HFFc6 (cell line): ENCODE measurements at places on chromosomes 16 and 17.

DNA sequence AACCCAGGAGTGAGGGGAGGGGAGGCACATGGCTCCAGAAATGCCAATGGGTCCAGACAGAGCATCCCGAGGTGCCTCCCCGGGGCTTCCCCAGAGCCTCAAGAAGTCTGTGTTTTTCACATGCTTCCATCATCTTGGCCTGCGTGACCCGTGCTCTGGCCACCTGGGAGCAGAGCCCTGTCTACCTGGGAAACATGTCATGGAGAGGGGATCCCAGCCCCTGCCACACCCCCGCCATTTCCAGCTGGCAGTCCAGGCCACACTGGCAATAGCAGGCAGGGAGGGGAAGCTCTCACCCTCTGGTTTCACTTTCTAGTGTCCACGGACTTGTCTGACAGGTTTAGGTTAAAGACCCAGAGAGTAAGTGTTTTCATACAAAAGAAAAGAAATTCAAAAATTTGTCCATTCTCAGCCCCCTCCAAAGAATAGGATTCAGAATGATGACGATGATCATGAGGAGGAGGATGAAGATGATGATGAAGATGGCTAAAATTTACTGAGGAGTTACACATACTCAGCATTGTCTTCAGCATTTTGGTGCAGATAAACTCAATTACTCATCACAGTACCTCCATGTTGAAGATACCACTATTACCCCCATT is 9.0 kb downstream of the SMIM5 start:
- DNase-seq: no peak
- H3K27ac ChIP-seq: no peak overlapping the region
- no peak overlapping the region for H3K4me3 ChIP-seq
- H3K4me1 ChIP-seq: no peaks in the 10 kb centered on the region
- H3K36me3 ChIP-seq: no peaks in the 10 kb centered on the region
- H3K27me3 ChIP-seq: peaks cover 2% of the 10 kb centered on the region; the same call in 1 of the 2 replicates

- H3K4me1 ChIP-seq: peaks cover 26% of the 10 kb centered on the region
- H3K4me3 ChIP-seq: no peak overlapping the region
- H3K27ac ChIP-seq: no peak overlapping the region
- DNase-seq: no peak
These were observed 2.0 kb downstream of the ZDHHC1 start for GRCh38 chr16:67413978-67414911.

DNA sequence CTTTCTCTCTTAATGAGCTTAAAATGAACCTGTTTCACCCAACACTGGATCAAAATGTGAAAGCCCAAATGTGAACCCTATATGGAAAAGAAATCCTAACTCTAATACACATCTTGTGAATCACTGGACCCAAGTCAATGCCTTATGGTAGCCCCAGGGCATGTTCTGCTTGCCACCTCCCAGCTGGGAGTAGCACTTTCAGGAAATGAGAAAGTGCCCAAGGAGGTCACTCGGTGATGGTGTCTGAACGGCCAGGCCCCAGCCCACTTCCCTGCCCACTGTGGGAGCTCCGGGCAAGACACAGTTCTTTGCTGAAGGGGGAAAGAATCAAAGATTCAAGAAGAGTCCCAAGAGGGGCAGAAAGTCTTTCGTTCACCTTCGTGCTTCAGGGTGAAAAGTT is 46.1 kb downstream of the GTF3C1 start:
- peaks cover 71% of the 10 kb centered on the region for H3K36me3 ChIP-seq
- H3K27me3 ChIP-seq: no peaks in the 10 kb centered on the region
- no peak overlapping the region for H3K4me3 ChIP-seq
- peaks cover 13% of the 10 kb centered on the region for H3K4me1 ChIP-seq

DNA sequence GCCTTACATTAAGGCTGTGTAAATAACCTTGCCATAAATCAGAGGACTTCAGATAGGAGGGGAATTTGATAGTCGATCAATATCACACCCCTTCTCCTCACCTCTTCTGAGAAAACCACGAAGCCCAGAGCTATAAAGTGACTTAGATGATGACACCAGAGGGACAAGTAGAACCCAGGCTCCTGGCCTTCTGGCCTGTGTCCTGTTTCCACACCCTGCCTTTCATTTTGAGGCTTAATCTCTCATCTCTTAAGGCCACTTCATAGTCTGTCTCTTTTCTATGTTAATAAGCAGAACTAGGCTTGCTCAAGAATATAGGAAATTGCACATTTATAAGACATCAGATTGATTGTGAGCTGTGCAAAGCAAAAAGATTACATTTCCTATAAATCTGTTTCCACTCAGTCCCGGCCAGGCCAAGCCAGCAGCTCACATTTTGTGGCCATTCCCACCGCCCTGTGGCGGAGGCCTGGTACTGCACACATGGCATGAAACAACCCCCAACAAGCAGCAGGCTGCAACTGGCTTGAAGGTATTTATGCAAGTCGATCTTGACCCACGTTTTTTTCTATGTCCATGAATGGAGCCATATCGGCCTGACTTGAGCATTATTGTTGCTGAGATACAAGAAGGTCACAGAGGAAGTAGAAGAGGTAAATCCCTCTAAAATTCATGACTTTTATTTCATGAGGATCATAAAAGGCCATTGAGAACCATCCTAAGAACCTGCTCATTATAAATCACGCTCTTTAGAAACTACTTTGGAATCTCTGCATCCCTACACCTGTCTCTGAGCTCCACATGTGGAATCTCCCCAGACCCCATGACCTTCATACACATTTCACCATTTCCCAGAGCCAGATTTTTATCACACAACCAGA is 93.7 kb downstream of the PMP22 start:
- H3K4me1 ChIP-seq: peaks cover 27% of the 10 kb centered on the region
- DNase-seq: peak; percentile 74
- H3K27ac ChIP-seq: no peak overlapping the region
- no peaks in the 10 kb centered on the region for H3K36me3 ChIP-seq

DNA sequence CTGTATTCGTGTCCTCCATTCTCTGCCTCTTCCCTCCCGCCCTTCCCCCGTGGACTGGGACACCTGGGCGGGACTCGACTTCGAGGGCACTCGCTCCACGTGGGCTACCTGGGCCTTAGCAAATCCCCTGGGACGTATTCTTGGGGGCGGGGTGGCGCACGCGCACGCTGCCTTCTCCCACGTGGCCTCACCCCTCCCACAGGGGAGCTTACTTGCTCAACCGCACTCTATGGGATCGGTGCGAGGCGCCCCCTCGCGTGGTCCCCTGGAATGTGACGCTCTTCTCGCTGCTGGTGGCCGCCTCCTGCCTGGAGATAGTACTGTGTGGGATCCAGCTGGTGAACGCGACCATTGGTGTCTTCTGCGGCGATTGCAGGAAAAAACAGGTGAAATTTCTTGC is 3.5 kb downstream of the VMO1 start:
- H3K4me1 ChIP-seq: peaks cover 25% of the 10 kb centered on the region
- H3K27ac ChIP-seq: no peak overlapping the region
- no peak overlapping the region for H3K4me3 ChIP-seq
- DNase-seq: no peak
- H3K27me3 ChIP-seq: peaks cover 52% of the 10 kb centered on the region
- H3K36me3 ChIP-seq: no peaks in the 10 kb centered on the region

DNA sequence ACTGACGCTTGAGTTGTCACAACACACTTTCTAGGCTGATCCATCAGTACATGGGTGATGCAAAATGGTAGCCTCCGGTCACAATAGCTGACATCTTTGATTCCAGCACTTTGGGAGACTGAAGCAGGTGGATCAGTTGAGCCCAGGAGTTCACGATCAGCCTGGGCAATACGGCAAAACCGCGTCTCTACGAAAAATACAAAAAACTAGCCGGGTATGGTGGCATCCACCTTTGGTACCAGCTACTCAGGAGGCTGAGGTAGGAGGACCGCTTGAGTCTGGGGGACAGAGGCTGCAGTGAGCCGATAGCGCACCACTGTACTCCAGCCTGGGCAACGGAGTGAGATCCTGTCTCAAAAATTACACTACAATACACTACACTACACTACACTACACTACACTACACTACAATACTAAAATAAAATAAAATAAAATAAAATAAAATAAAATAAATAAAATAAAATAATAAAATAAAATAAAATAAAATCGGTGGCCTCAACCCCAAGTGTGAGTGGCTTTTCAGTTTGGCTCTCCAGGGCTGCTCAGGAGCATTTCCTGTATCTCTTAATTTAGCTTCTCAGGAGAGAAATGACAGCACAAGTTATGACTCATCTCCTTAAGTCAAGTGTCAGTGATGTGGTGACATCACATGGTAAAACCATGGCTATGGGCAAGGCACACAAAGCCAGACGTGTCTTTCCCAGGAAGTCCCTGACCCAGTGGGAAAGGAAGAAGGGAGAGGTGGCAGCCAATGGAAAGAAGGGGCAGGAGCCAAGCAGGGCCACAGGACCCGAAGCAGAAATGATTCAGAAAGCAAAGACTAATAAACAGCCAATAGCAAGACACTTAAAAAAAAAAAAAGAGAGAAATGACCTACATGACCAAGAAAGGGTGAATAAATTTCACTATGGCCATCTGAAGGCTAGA is 75.3 kb upstream of the TBC1D3K start:
- peaks cover 17% of the 10 kb centered on the region for H3K4me1 ChIP-seq
- H3K36me3 ChIP-seq: no peaks in the 10 kb centered on the region
- H3K4me3 ChIP-seq: no peak overlapping the region; the same call in 1 of the 2 replicates
- peaks cover 4% of the 10 kb centered on the region for H3K27me3 ChIP-seq

GRCh38 chr17:39114723-39115122 is 36.7 kb downstream of the PLXDC1 start:
- H3K4me1 ChIP-seq: peaks cover 19% of the 10 kb centered on the region
- H3K36me3 ChIP-seq: peaks cover 6% of the 10 kb centered on the region

GRCh38 chr17:67546578-67547527 is 169.8 kb downstream of the PITPNC1 start:
- H3K27ac ChIP-seq: no peak overlapping the region
- no peaks in the 10 kb centered on the region for H3K27me3 ChIP-seq
- no peak overlapping the region for H3K4me3 ChIP-seq
- no peaks in the 10 kb centered on the region for H3K36me3 ChIP-seq

GRCh38 chr16:83926726-83927397 is 26.2 kb upstream of the OSGIN1 start:
- H3K4me3 ChIP-seq: peak overlapping the region; percentile 78
- DNase-seq: peak; percentile 67
- H3K4me1 ChIP-seq: peaks cover 23% of the 10 kb centered on the region

DNA sequence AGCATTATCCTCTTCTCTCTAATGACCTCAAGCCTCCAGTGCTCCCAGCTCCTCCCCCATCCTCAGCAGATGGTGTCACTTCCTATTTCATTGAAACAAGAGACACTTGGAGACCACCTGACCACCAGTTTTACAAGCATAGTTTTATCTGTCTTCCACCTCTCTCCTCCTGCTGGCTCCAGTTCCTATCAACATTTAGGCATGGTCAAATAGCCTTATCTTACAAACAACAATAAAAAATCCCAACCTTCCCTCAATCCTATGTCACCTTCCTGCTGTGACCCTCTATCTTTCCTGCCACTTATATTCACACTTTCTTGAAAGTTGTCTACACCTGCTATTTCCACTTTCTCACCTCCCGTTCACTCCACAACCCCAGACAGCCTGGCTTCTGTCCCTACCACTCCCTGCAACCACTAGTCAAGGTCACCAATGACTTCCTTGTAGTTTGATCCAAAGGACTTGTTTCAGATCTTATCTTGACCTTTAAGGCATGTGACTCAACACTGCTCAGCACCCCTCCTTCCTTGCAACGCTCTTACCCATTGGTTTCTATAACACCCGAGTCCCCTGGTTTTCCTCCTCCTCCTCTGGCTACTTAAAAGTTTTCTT is 4.3 kb upstream of the NTN1 start:
- H3K27me3 ChIP-seq: peaks cover 11% of the 10 kb centered on the region
- H3K27ac ChIP-seq: no peak overlapping the region
- no peak for DNase-seq
- H3K36me3 ChIP-seq: no peaks in the 10 kb centered on the region

DNA sequence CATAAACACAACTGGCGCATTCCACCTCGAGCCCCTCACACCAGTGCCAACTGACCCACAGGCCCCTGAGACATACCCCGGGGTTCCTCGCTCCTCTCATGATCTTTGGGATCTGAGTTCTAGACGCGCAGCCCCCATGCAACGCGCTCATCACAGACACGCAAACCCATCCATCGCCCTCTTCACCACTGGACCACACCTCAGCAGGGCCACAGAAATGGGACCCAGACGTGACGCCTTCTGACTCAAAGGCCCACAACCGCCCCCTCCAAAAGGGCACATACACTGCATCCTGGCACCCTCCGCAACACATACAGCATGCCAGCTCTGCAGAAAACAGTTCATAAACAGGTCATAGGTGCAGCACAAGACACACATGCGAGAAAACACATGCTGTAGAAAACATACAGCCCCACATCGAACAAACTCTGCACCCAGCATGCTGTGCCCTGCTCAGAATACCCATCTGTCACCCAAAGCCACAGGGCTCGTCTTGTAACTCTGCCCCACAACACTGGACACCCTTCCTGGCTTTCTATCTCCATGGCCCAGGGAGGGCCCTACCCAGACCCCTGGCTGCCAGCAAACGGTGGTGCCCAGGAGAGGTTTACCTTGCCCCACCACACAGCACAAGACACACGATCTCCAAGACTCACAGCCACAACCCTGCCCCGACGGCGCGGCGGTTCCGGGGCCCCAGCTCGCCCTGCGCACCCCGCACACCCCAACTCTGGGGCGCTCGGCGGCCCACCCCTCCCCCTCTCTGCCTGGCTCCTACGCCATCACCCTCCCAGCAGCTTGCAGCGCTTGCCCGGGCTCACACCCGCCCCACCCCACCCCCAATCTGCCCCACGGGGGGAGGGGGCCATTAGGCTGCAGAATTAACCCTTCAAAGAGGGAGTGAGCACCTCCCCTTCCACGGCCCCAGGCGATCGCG is 887 bp downstream of the ZBTB4 start:
- peaks cover 8% of the 10 kb centered on the region for H3K36me3 ChIP-seq
- H3K4me3 ChIP-seq: peak overlapping the region; percentile 96
- H3K27me3 ChIP-seq: peaks cover 9% of the 10 kb centered on the region
- H3K4me1 ChIP-seq: peaks cover 70% of the 10 kb centered on the region
- peak; percentile 10 for DNase-seq

DNA sequence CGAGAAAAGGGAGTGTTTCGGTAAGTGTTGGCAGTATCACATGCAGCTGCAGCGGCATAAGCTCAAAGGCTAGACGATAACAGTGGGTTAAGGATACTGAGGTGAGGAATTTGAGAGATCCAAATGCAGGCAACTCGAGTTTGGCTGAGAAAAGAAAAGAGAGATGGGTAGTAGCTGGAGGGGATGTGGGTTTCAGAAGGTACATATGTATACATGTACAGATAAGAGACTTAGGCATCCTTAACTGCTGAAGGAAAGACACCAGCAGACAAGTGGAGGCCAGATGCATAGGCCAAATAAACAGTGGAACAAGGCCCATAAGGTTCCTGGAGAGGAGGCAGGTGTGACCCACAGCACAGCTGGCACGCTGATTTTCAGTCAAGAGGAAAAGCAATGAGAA is 86.6 kb upstream of the NETO2 start:
- no peaks in the 10 kb centered on the region for H3K4me1 ChIP-seq
- no peak overlapping the region for H3K27ac ChIP-seq
- DNase-seq: no peak
- no peak overlapping the region for H3K4me3 ChIP-seq
- H3K27me3 ChIP-seq: no peaks in the 10 kb centered on the region; the same call in 1 of the 2 replicates

GRCh38 chr17:30790279-30790678 is 34.2 kb downstream of the CRLF3 start:
- no peak for DNase-seq
- no peak overlapping the region for H3K4me3 ChIP-seq
- H3K4me1 ChIP-seq: peaks cover 17% of the 10 kb centered on the region

GRCh38 chr17:75077072-75077495 is 10.7 kb upstream of the SLC16A5 start:
- no peak overlapping the region for H3K4me3 ChIP-seq
- peaks cover 34% of the 10 kb centered on the region for H3K4me1 ChIP-seq
- no peaks in the 10 kb centered on the region; the same call in 1 of the 2 replicates for H3K27me3 ChIP-seq
- H3K27ac ChIP-seq: no peak overlapping the region
- no peak for DNase-seq
- no peaks in the 10 kb centered on the region for H3K36me3 ChIP-seq
